Mesenteric fat pad (tissue), 1 donor: ENCODE measurements at places on chromosomes 7 and 10. TPM values are rescaled to one million over a fixed set of nuclear protein-coding genes. Genes with fewer than 3 reads are reported as not detected.

The HDAC9 gene
- total RNA-seq, result 21.7 TPM

The TRIM24 gene
- total RNA-seq, result 10.5 TPM

The CPED1 gene
- 44.4 TPM for total RNA-seq

The PRSS1 gene
- 5.0 TPM for total RNA-seq

The FMC1 gene
- total RNA-seq, result 9.9 TPM

The MALRD1 gene
- total RNA-seq, result 1.1 TPM

The MRC1 gene
- 267 TPM for total RNA-seq

The NPY gene
- total RNA-seq, result not detected

The SYT15 gene
- total RNA-seq, result 6.3 TPM

The KIF11 gene
- 0.29 TPM for total RNA-seq

The CPN1 gene
- total RNA-seq, result not detected

The VPS50 gene
- total RNA-seq, result 14.7 TPM

The ARL4A gene
- 34.9 TPM for total RNA-seq

The PPP1R17 gene
- not detected for total RNA-seq

The FAM170B gene
- not detected for total RNA-seq

The POU6F2 gene
- 0.39 TPM for total RNA-seq

The SUN3 gene
- not detected for total RNA-seq

The CALY gene
- total RNA-seq, result not detected

The MARVELD1 gene
- total RNA-seq, result 28.7 TPM
